Breast epithelium (tissue), 4 donors: ENCODE measurements at places on chromosomes 4 and X. TPM values are rescaled to one million over a fixed set of nuclear protein-coding genes. Genes with fewer than 3 reads are reported as not detected.

DNA sequence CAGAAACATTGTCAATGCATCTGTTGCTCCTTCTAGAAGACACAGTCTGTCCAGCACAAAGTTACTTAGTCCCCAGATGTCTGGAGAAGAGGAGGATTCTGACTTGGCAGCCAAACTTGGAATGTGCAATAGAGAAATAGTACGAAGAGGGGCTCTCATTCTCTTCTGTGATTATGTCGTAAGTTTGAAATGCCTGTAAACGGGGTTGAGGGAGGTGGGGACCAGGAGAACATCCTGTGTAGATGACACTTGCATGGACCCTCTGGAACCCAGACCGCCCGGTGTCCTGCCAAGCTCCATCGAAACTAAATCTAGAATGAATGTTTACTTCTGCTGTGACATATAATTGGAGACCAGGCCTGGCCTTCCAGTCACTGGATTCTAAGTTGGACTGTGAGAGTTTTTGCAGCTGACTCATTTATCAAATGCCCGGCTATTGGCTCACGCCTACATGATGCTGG is 45.0 kb upstream of the MSANTD1 start:
- H3K27ac ChIP-seq: no peak overlapping the region
- H3K4me1 ChIP-seq: no peaks in the 10 kb centered on the region

- H3K36me3 ChIP-seq: no peaks in the 10 kb centered on the region
- no peaks in the 10 kb centered on the region for H3K4me1 ChIP-seq
- no peak overlapping the region for H3K27ac ChIP-seq
- no peaks in the 10 kb centered on the region for H3K27me3 ChIP-seq
Measured at GRCh38 chr4:37441231-37442061, 196.9 kb downstream of the NWD2 start.

Gene COX7B2
- not detected for total RNA-seq

Gene ASB11
- not detected for total RNA-seq
